ENCODE measurements at places on chromosomes 5 and 9.

GRCh38 chr5:10367579-10367978, 14.1 kb downstream of the MARCHF6 start:
- DNase-seq: no peak

- DNase-seq: no peak
Measured at GRCh38 chr5:76341651-76342334, 61.3 kb upstream of the IQGAP2 start.

- no peak for DNase-seq
Measured at GRCh38 chr9:71607461-71607881, 160.8 kb downstream of the CEMIP2 start.

DNA sequence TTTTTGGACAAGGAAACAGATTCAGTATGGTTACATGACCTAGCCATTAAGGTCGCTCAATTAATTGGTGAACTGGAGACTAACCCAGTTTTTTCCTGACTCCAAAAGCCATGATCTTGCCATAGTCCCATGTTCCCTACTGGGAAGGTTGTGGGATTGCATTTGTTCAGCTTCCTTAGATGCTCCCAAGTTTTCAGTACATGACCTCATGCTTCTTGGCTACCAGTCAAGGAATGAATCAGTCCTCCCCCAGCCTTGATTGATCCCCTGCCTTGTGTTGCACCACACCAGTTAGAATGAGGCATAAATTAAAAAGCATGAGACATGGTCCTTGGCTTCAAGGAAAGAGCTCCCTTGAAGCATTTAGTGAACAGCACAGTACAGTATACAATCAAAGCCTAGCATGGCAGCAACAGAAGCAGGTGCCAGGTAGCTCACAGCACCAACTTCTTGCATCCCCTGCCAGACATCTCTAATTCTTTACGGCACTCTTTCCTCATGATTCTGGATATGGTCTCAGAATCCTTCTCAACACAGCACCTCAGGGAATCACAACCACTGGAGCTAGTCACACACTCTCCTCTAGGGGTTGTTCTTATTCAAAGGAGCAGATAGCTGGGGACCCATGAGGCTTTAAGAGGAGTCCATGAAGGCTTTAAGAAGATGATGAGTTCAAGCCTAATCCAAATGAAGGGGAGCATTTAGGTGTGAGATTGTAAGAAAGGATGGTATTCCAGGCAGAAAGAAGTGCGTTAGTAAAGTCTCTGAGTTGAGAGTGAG, 295.5 kb upstream of the CLINT1 start:
- no peak for DNase-seq

GRCh38 chr9:110078604-110079003, 129.4 kb downstream of the C9orf152 start:
- DNase-seq: no peak

- no peak for DNase-seq
Measured at GRCh38 chr9:34982361-34982760, 7.2 kb upstream of the DNAJB5 start.

DNA sequence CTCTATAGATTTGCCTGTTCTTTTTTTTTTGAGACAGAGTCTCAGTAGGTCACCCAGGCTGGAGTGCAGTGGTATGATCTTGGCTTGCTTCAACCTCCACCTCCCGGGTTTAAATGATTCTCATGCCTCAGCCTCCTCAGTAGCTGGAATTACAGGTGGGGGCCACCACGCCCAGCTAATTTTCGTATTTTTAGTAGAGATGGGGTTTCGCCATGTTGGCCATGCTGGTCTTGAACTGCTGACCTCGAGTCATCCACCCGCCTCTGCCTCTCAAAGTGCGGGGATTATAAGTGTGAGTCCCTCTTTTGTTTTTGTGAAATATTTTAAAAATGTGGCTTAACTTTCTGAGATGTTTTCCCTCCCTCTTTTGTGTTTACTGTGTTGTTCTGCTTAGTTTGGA, 29.2 kb downstream of the HSPA4 start:
- DNase-seq: no peak

DNA sequence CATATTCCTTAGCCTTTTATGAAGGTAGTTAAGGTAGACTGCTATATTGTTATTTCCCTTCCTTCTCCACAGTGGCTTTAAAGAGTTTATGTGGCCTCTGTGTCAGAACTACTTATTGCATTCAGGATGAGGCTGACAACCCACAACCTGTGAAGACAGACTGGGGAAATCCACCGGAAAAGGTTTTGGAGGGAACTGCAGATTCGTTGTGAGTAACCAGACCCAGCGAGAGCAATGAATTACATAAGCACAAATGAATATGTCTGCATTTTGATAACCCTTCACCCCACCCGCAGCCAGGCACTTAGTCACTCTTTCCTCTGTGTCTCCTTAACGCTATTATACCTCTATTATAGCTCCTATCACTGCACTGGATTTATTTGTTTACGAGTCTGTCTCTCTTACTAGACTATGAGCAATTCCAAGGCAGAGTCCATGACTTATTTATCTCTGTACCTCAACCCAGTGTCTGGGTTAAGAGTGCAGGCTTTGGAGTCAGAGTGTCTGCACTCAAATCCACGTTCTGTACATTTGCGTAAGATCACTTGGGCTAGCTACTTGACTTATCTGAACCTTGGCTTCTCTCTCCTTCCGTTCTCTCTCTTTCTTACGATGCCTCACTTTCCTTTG, 19.2 kb downstream of the KCTD16 start:
- no peak for DNase-seq

DNA sequence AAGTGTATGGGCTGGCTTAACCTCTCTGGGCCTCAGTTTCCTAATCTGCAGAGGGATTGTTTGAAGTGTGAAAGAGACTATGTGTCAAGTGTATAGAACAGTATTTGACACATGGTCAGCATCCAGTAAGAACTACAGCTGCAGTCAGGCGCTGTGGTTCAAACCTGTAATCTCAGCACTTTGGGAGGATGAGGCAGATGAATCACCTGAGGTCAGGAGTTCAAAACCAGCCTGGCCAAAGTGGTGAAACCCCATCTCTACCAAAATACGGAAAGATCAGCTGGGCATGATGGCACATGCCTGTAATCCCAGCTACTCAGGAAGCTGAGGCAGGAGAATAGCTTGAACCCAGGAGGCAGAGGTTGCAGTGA, 31.9 kb upstream of the STING1 start:
- no peak for DNase-seq

DNA sequence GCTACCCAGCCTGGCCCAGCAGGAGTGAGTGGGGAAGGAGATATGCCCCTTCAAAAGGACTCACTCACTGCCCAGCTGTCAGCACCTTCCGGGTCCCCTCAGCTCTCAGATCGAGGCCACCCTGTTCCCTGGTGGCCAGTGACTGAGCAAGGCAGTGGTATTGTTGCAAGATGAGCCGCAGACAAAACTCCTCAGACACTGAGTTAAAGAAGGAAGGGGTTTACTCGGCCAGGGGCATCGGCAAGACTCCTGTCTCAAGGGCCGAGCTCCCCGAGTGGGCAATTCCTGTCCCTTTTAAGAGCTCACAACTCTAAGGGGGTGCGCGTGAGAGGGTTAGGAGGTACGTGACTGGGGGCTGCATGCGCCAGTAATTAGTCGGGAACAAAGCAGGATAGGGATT, 9.7 kb upstream of the N4BP3 start:
- DNase-seq: no peak

DNA sequence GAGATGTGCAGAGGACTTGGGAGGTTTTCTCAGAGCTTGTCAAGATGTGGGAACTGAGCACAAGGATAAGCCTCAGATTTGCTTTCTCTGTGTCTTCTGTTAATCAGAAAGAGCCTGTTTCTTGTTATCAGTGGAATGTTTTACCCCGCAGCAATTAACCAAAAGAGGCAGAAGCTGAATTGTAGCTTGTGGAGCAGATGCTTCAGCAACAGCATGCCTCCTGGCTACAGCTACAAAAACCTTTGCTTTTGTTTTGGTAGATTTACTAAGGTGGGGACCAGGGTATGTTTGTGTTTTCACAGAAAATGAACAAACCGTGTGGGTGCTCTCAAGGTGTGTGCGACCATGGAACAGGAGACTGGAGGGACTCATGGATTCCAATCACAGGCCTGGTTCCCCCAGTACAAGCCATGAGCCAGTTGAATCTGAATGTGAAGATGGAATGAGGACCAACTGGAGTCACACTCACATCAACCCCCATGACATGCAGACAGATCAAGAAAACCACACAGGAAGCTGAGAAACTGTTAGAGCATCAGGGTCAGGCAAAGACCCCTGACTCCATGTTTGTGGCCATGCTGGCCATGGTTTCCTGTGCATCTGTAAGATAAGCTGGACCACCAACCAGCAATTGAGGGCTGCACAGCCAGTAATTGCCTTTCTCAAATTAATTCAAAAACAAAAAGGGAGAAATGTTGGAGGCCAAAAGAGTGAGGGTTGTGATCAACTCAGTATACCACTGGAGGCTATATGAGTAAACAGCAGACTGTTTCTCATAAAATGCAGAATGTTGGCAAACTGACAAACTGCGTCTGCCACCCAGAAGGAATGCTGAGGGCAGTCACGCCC, 6.9 kb downstream of the UGT3A2 start:
- no peak for DNase-seq

GRCh38 chr9:127961613-127962155, 19.1 kb downstream of the EEIG1 start:
- DNase-seq: no peak

GRCh38 chr5:127228540-127229184, 61.9 kb upstream of the MEGF10 start:
- no peak for DNase-seq

All from SW 1271 (cell line).